ENCODE measurements at places on chromosomes 12 and 14. TPM values are rescaled to one million over a fixed set of nuclear protein-coding genes. Genes with fewer than 3 reads are reported as not detected.

DNA sequence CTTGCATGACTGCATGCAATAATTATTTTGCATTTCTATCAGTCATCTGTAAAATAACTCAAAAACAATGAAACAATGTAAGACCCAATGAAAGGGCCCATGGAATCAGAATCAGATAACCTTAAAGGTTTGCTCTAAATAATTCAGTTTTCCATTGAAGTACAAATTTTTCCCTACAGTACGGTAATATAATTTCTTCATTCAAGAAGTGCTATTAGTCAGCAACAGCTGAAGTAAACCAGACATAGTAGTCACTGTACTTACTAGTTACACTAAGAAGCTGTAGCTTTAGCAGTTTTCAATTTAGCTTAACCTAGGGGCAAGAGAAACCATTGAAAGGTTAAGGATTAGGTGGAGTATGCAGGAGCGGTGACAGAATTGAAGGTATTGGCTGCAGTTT is 43.5 kb downstream of the BCAT1 start:
- DNase-seq, result no peak

The CCND2 gene
- 592 TPM for total RNA-seq

DNA sequence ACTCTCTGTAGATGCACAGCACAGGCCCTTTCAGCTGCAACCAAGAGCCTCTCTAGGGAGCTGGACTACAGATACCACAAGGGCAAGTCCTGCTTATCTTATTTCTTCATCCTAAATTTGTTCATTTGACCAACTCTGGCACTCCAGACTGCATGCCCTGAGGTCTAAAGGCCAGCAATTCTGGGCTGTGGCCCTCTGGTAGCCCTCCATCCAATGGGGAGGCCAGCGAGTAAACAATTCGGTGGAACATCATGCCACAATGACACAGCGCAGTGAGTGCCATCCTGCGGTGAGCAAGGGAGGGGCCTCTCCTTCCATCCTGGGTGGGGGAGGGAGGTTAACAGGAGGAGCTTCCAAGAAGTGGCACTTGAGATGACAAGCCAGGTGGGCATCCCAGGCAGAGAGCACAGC is 652 bp upstream of the SELPLG start:
- peak; percentile 75 for DNase-seq

The TEX52 gene
- total RNA-seq, result 0.29 TPM

DNA sequence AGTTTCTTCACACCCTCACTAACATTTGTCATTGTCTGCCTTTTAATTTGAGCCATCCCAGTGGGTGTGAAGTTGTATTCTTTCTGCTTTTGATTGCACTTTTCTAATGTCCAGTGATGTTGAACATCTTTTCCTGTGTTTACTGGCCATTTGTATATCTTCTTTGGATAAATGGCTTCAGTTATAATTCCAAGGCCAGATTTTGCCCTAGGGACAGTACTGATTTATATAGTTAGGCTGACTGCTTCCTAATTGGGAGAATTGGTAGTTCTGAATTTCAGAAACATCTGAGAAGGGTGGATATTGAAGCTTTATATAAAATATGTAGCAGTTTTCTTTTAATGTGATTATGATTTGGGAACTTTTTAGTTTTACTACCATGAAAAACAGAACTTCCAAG is 97.4 kb downstream of the BORCS5 start:
- DNase-seq, result no peak

The DHRS2 gene
- total RNA-seq, result 0.24 TPM

The RNASE3 gene
- not detected for total RNA-seq

DNA sequence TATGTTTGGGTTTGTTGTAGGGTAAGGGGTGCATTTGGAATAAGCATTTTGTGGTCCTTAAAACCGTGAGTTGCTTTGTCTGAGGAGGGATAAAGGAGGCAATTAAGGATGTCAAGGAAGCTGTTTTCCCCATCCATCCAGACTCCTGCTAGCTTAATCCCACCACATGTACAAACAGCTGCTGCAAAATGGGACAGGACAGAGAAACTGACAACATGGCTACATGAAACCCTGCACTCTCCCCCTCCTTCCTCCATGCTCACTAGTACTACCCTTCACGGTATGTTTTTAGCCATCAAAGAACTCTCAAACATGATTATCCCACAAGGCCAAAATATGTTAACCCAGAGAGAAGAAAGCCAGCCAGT is 20.6 kb downstream of the ST8SIA1 start:
- DNase-seq, result no peak

All from activated CD8-positive, alpha-beta T cell treated with anti-CD3 and anti-CD28 coated beads, Interleukin-2, amount 10 ng/mL, durations not matched to agents 7 days and 5 days (primary cell).